ENCODE measurements at places on chromosomes 13 and 19.

- no peak for DNase-seq
Observed at GRCh38 chr19:51179256-51179655, 37.2 kb downstream of the SIGLEC7 start.

DNA sequence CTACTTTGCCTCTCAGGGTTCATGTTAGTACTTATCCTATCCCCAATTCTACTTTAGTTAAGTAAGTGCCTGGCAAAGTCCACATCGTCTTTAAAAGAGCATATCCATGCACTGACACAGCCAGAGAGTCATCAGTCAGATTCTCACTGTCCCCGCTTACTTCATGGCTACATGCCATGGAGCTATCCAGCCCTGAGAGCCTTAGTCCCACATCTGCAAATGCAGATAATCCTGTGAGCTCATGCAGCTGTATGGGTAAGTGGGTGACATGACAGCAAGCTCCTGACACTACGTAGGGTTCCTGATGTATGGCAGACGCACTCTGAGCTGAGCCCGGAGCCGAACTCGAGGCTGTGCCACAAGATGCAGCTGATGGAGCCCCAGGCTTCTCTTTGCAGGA lies 661.5 kb downstream of the LIG4 start:
- DNase-seq = no peak

DNA sequence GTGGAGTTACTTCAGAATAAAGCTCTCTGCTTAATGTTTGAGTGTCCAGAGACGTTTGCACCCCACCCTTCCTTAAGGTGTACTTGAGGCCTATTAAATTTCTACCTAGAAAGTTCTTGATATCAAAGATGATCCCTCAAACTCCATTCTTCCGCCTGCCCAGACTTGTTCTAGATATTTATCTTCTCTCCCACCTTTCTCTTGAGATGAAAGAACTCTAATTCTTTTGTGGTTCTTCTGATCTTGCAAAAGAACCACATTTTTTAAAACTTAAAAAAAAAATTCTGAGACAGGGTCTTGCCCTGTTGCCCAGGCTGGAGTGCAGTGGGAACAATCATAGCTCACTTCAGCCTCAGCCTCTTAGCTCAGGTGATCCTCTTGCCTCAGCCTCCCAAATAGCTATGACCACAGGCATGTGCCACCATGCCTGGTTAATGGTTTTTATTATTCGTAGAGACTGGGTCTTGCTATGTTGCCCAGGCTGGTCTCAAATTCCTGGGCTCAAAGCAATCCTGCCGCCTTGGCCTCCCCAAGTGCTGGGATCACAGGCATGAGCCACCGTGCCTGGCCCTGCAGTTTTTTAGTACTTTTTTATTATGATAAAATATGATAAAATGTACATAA lies 94.3 kb downstream of the SIPA1L3 start:
- no peak for DNase-seq

- DNase-seq = peak; percentile 39
Observed at GRCh38 chr13:42354241-42355091, 82.5 kb downstream of the AKAP11 start.

- peak; percentile 97 for DNase-seq
Observed at GRCh38 chr19:55086730-55087541, 11.3 kb downstream of the EPS8L1 start.

GRCh38 chr13:19332378-19332777 lies 150.8 kb upstream of the TUBA3C start:
- no peak for DNase-seq

GRCh38 chr13:50676602-50677001 lies 166.9 kb downstream of the DLEU7 start:
- DNase-seq = peak; percentile 81

DNA sequence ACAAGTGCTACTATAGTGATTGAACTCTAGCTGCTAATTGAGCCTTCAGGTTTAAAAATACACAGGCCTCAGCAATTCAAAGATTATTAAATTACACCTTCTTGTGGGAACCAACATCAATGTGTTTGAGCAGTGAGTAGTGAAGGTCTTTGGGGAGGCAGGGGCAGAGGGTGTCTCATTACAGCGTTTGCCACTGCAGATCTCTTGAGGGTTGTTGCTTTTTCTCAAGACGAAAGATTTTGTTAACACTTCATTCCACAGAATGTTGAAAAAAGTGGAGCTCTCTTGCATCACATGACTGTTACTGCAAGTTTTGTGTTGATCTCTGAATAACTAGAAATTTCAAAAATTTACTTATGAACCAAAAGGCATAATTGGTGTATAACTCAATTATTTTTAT lies 253.6 kb downstream of the ATP8A2 start:
- DNase-seq = no peak

DNA sequence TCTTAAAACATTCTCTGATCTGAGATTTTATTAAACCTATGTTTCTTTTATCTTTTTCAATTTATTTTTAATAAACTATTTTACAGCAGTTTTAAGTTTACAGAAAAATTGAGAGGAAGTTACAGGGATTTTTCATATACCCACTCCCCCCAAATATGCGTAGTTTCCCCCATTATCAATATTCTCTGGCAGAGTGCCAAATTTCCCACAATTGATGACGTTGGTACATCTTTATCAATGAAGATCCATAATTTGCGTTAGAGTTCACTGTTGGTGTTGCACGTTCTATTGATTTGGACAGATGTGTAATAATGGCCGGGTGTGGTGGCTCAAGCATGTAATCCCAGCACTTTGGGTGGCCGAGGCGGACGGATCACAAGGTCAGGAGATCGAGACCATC lies 1063.0 kb upstream of the ATXN8OS start:
- DNase-seq = no peak

GRCh38 chr19:35609851-35610353 lies 2.6 kb upstream of the HAUS5 start:
- DNase-seq = no peak

DNA sequence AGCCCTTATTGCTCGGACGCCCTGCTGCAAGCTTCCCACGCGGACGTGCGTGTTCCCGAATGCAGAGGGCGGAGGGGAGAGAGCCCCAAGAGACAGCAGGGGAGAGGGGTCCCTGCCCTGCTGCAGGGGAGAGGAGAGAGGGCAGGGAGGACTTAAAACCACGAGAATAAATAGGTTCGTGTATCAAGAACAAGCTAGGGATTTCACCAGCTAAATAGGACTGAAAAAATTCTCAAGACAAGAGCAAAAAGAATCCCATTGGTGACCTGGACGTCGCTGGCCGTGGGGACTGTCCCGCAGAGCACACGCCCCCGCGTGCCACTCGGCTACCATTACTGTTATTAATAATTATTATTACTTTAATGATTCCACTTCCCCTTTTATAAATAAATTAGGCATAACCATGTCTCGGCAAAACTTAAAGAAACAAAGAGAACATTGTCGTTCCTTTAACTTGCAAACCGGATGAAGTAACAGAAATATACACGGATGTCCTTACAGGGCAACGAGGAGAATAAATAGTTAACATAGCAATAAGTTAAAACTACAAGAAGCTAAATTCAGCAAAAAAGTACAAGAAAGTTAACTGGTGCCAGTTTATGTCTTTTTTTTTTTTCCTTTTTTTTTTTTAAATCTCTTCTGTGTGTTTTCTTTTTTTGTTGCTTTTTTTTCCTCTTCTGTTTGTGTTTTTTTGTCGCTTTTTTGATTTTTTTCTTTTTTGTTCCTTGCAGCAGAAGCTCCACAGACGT lies 16.6 kb downstream of the PRKCSH start:
- DNase-seq = no peak

DNA sequence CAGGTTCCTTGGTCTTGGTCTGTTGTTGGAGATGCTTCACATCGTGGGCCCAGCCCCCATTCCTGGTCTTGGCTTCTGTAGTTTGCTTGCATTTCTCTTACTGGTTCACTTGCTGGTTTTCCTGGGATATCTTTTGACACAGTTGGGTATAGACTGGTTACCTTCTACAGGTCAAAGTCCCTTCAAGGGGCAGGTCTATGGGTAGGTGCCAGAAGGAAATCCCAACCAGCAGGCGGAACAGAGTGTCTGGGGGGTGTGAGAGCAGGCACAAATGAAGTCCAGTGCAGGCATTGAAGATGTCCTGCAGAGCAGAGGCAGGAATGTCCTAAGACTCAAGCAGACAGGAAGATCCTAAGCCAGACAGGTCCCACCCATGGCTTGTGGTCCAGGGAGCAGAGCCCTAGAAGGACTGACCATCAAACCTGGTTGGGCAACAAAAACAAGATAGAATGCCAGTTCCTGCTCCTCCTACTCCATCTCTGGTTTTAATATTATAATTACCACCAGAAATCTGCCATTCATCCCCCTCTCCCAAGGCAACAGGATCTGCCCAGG lies 17.7 kb upstream of the WASF3 start:
- DNase-seq = no peak

DNA sequence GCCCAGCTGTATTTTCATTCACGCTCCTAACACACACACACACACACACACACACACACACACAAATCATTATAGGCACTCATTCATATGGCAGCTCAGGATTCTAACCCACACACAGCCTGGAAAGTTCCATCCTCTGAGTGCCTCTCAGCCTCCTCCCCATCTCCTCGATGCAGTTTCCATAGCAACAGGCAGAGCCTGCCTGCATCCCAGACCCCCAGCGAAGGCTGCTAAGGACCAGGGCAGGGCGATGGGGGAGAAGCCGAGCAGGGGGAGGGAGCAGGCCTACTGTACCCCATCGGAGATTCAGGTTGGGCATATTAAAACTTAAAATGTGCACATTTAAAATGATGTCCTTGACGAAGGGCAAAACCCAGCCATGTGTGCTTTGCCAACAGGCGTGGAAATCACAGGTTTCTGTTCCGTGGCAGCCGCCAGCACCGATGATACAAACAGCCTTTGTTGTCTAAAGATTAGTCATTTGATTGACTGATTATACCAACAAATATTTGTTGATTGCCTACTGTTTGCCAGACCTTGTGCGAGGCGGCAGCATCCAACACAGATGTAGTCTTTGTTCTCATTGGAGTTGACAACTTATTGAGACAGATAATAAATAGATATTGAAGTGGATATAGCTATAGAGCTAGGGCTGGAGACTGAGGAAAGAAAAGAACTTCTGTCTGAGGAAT lies 43.8 kb upstream of the USP29 start:
- DNase-seq = no peak

- peak; percentile 42 for DNase-seq
Observed at GRCh38 chr13:98026457-98026857, 73.0 kb downstream of the IPO5 start.

DNA sequence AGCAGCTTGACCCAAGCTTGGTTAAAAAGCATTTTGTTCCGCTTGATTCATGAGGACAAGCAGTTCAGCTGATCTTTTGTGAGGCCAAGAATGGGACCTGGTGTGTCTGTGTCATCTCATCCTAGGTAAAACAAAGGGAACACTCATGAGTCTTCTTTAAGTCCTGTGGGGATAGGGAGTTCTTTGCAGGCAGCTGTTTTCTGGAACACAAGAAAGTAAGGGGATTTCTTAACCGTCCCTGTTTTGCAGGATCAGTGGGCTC lies 134.5 kb upstream of the TMTC4 start:
- no peak for DNase-seq

DNA sequence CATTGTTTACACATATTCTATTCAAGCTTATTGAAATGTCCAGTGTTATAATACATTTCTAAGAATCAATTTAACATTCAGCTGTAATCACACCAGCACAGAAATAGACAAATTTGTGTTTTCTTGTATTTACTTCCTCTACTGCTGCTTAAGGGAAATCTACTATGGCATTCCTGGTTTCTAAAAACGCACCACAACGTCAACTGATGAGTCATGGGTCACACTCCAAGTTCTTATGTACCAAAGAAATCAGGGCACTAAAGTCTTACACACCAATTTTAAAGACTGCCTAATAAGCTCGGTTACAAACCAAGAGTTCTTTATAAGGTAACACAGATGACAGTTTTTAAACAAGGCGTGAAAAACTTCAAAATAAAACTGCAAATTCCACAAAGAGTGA lies 13.2 kb downstream of the LNX2 start:
- DNase-seq = peak; percentile 77

DNA sequence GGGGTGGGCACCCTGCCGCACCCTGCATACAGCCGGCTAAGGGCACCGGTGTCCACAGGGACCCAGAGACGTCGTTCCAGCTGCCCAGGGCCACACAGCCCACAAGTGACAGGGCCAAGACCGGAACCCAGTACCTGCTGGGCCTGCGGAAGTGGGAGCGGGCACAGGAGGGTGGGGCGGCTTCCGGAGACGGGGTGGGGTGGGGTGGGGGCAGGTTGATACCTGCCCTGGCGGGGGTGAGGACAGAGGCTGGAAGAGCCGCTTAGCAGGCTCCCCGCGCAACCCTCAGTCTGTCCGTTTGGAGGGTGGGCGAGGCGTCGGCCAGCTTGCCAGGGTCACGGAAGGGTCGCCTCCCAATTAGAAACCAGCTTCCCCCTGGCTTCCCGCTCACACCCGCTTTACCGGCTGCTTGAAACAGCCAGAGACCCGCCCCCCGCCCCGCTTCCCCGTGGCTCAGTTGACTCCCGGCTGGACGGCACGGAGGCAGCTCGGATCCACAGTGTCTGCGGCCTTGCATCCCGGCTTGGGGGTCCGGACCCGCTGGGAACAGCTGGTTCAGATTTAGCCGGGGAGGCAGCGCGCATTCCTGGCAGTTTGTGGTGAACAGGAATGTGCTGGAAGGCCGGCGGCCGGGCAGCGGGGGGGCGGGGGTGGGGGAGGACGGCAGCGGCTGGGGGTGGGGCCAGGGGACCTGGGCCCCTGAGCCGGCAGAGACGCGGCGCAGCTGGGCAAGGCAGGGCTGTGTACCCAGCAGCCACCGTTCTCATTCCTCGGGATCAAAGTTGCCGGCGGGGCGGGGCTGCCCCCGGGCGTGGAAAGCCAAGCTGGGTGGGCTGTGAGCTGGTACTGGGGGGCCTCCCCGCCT lies 1.9 kb downstream of the CNN2 start:
- DNase-seq = peak; percentile 98

GRCh38 chr19:14516746-14517438 lies 1.3 kb downstream of the DNAJB1 start:
- DNase-seq = peak; percentile 25

DNA sequence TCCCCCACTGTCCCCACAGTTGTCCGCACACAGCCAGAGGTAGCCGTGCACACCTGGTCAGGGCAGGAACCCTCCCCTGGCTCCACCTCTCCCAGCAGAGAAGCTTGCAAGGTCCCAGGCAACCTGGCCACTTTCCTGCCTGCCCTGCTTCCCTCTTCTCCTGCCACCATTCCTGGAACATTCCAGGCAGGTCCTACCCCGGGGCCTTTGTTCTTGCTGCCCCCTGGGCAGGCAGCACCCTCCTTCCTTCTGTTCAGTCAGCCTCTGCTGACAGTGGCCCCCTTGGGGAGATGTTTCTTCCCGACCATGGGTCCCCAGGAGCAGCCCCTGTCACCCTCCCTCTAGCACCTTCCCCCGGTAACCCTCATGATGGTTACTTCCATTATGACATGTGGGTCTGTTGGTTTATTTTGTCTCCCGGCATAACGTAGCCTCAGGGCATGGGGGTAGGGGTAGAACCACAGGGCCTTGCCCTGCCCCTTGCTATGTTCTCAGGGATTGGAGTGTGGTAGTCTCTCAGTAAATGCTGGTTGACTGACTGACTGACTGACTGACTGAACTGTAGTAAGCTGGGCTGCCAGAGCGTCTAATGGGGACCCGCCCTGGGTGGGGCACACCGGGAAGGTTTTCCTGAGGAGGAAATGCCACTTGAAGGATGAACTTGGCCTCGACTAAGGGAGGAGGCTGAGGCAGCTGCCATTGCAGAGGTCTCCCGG lies 10.8 kb downstream of the PAK4 start:
- no peak for DNase-seq
